ENCODE measurements at places on chromosomes 2 and 18. TPM values are rescaled to one million over a fixed set of nuclear protein-coding genes. Genes with fewer than 3 reads are reported as not detected.

DNA sequence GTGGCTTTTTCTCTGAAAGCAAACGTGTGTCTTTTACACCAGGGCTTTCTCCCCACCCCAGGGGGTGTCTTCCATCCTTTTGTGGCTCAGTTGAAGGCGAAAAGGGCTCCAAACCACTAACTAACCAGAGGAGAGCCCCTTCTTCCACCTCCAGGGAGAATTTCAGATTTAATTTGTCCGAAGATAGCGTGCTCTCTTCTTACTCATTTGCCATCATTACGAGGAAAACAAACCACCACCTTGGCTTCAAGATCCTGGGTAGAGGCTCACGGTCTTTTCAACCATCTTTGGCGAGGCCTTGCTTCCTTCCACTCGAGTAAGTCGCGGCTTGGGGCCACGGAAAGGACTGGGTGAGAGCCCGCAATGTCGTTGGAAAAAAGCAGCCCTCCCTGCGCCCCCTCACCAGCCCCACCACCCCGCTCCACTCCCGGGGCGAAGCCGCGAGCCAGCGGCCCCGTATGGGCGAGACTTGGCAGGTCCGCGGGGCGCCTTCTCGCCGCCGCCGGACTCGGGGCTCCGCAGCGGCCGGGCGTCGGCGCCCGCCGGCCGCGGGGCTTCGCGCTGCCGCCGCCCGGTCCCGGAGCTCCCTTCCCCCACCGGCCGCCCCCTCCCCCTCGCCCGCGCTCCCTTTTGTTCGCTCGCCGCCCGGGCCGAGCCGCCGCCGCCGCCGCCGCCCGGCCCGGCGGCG, 1.7 kb upstream of the ZNF532 start:
- peak; percentile 62 for DNase-seq

- DNase-seq: no peak
Observed at GRCh38 chr2:181948227-181948626, 37.4 kb upstream of the PPP1R1C start.

GAD1 gene
- 3.0 TPM for total RNA-seq

DNA sequence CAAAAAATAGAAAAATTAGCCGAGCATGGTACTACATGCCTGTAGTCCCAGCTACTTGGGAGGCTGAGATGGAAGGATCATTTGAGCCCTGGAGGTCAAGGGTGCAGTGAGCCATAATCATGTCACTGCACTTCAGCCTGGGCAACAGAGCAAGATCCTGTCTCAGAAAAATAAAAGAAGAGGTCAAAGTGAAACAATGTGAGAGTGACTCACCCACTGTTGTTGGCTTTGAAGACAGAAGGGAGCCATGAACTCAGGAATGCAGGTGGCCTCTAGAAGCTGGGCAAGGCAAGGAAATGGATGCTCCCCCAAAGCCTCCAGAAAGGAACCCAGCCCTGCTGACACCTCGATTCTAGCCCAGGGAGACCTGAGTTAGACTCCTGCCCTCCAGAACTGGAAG, 3.7 kb upstream of the TMEM214 start:
- DNase-seq: peak; percentile 36

KIF5C gene
- 1.3 TPM for total RNA-seq

GRCh38 chr18:23825978-23826405, 136.7 kb downstream of the LAMA3 start:
- peak; percentile 92 for DNase-seq

FSIP2 gene
- total RNA-seq: 0.25 TPM

Measured in M059J (cell line).